ENCODE measurements at places on chromosomes 7 and 10.

- no peak for DNase-seq
Measured at GRCh38 chr10:120514035-120514620, 57.1 kb downstream of the PLPP4 start.

DNA sequence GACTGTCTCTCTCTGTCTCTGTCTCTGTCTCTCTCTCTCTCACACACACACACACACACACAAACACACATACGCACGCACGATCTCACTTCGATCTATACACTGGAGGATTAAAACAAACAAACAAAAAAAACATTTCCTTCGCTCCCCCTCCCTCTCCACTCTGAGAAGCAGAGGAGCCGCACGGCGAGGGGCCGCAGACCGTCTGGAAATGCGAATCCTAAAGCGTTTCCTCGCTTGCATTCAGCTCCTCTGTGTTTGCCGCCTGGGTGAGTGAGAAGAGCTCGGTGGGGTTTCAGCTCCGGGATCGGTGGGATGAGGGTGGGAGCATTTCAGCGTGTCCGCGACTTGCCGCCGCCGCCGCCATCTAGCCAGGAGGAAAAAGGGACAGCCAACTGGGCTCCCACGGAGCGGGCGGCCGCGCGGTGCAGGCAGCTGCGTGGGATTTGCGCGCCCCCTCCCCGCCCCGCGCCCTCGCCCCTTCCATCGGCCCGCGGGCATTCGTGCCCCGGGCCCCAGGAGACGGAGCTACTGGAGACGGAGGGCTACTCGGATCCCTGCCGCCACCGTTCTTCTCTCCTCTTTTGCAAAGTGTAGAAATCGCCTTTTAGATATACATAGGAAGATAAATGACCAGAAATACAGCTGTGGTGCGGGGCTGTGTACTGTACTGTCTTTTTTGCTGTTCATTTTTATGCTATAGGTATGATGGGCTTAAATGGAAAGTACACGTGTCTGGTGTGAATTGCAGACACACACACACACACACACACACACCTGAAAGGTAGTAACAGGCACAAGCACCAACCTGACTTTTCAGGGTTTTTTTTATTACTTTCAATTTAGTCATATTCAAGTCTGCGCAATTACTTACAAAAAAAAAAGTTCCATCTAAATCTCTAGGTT lies 581 bp downstream of the PTPRZ1 start:
- no peak for DNase-seq

- no peak for DNase-seq
Measured at GRCh38 chr7:27133409-27134231, 3.1 kb upstream of the HOXA4 start.

GRCh38 chr7:74404741-74405140 lies 49.0 kb upstream of the GTF2IRD1 start:
- DNase-seq = no peak

DNA sequence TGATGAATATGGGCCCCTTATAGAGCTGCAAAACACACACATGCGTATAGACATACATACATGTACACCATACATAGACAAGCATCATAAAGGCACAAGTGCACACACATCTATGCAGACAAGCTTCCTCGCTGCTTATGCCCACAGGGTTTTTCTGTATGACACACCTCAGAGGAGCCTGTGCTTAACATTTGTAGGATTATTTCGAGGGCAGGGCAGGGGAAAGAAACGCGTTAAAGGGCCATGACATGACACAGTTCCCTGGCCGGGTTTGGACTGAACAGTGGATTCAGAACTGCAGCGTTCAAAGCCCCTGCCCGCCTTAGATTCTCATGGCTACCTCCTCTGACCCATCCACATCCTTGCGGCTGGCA lies 44.8 kb downstream of the CHST3 start:
- no peak for DNase-seq

- no peak for DNase-seq
Measured at GRCh38 chr10:125177641-125178640, 17.6 kb upstream of the CTBP2 start.

GRCh38 chr10:124640538-124641231 lies 103.5 kb downstream of the FAM53B start:
- no peak for DNase-seq

- DNase-seq = no peak
Measured at GRCh38 chr10:50396491-50397311, 145.4 kb upstream of the ASAH2 start.

- DNase-seq = no peak
Measured at GRCh38 chr7:516606-517456, 2.8 kb downstream of the PDGFA start.

DNA sequence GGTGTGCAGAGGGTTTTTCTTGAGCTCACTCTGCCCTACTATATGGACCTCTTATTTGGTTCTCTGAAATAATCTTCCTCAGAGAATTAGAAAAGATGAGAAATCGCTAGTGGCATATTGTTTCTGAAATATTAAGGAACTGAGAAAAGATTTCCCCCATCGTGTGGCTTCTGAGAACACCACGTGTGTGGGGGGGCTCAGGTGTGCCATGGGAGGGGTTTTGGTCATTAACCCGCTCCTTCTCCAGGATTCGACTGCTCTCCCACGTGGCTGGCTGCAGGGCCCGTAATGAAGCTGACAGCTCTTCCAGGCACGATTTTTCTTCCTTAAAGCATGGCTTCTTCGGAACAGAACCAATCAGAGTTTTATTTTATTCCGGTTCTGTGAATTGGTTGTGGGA lies 67.7 kb downstream of the XRCC2 start:
- DNase-seq = no peak

DNA sequence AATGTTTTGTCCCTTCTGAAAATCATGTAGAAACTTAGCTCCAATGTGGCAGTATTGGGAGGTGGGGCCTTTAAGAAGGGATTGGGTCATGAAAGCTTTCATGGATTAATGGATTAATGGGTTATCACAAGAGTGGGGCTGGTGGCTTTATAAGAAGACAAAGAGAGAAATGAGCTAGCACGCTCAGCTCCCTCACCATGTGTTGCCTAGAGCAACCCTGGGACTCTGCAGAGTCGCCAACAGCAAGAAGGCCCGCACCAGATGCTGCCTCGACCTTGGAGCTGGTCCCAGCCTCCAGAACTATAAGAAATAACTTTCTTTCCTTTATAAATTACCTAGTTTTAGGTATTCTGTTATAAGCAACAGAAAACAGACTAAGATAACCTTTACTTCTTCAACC lies 74.9 kb upstream of the HECW1 start:
- DNase-seq = no peak

- no peak for DNase-seq
Measured at GRCh38 chr7:157278791-157279724, 57.7 kb upstream of the DNAJB6 start.

DNA sequence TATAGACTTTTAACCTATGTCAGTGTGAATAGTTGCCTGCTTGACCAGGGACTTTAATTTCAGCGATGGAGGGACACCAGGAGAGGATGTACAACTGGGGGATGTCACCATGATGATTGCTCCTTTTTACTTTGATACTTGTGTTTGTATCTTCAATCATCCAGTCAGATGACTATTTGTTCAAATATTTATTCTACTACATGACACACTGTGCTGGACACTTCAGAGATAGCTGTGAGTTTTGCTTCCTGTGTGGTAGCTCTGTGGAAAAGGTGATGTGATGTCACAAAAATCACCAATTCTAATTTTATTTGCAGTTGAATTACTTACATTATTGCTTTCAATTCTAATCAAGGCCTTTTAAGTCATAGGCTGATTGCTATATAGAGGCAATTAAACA lies 62.7 kb upstream of the CREB5 start:
- no peak for DNase-seq

DNA sequence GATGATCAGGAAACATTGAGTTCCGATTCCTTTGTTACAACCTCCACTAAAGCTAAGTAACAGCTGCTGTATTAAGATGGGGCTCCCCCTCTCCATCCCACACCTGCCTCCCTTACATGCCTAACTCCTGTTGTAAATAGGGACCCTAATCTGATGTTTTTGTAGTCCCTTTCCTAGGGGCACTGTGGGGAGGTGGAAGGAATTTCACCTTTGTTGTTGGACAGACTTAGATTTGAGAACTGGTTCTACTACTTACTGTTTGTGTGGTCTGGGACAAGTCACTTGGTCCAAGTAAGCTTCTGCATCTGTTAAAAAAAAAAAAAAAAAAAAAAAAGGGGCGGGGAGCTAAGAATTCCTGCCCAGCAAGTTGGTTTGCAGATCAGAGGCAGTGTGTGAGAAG lies 42.6 kb downstream of the KIAA1217 start:
- DNase-seq = no peak

GRCh38 chr10:9262770-9263169 lies 1208.3 kb downstream of the GATA3 start:
- DNase-seq = no peak

DNA sequence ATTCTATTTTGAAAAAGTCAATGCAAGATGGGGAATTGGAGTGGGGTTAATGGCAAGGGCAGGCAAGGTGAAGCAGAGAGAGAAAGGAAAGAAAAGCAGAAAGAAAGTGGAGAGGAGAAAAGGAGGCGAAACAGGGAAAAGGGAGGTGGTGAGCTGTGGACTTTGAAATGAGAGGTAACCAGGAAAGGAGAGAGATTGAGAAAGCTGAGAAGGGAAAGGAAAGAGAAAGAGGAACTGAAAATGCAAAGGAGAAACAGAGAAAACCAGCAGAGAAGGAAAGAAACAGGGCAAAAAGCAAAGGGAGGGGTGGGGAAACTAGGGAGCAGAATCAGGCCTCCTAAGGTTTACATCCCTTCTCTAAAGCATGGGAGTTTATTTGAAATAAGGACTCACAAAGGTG lies 72.5 kb upstream of the TPK1 start:
- DNase-seq = no peak

- DNase-seq = no peak
Measured at GRCh38 chr10:77965294-77965693, 38.7 kb upstream of the DLG5 start.

DNA sequence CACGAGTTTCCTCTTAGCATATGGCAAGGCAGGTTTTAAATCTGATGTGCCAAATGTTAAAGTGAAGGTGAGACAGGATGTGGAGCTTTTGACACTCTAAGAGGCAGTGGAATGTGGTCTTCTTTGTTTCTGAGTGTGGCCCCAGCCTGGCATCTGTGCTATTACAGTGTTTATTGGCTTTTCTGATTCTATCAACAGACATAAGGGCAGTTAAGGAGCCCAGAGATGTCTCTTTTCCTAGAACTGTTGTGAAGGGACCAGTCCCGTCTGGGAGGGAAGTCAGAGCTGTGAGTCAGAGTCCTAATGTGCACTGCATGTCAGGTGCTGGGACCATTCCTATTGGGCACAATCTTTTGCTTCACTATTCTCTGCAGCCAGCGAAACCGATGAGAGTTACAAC lies 32.5 kb downstream of the TRUB1 start:
- no peak for DNase-seq

GRCh38 chr10:90288391-90288933 lies 569.4 kb downstream of the HTR7 start:
- DNase-seq = peak; percentile 25

GRCh38 chr10:112539340-112539739 lies 92.3 kb downstream of the VTI1A start:
- no peak for DNase-seq

- DNase-seq = no peak
Measured at GRCh38 chr10:77649333-77650331, 12.0 kb upstream of the KCNMA1 start.

- DNase-seq = no peak
Measured at GRCh38 chr7:134781171-134781570, 1.7 kb downstream of the CALD1 start.

- no peak for DNase-seq
Measured at GRCh38 chr7:37993060-37993501, 72.6 kb downstream of the EPDR1 start.

DNA sequence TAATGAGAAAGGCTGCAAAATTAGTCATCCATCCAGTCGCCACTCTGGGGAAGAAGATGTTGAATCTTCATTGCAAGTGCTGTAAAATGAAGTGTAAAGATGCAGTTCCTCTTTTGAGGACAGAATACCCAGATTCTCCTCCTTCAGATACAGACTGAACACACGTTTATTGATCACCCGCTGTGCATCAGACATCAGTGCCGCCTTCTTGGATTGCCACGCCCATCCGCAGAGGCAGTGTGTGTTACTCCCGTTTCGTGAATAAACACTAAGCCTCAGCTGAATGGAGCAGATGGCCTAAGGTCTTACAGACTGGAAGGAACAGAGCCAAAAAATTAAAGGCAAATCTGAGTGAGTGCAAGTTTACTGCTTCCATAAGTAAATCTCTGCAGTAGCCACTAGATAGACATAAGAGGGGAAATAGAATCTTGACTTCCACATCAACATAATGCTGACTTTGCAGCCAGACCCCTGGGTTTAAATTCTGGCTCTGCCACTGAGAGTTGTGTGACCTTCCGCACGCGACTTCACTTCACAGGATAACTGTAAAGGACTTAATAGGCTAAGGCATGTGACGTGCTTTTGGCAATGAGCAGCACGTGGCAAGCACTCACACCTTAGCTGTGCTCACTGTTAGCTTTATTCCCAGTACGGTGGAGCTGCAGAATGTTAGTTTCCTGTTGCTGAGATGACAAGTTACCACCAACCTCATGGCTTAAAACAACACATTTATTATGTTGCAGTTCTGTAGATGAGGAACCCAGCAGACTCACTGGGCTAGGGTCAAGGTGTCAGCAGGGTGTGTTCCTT lies 285.9 kb downstream of the CELF2 start:
- no peak for DNase-seq

GRCh38 chr7:43568529-43568928 lies 14.4 kb upstream of the STK17A start:
- DNase-seq = no peak

GRCh38 chr10:18438361-18439126 lies 212.8 kb downstream of the NSUN6 start:
- DNase-seq = no peak

DNA sequence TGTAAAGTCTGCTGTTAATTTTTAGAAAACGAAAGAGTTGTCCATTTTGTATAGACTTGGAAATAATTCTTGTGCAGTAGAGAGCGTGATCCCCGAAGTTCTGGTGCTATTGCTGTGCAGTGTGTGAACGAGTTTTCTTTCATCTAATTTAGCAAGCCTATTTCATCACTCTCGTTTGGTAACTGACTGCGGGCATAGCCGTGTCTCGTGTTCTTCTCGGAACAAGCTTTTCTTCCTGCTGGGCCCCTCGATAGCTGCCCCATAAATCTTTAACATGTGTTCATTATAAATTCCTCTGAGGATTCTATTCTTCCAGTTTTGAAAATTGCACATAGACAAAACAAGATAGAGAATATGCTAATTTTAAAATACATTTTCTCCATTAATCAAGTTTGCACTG lies 622.0 kb upstream of the PFKP start:
- DNase-seq = no peak

- DNase-seq = no peak
Measured at GRCh38 chr10:86123715-86124114, 242.9 kb downstream of the GRID1 start.
